ENCODE measurements at places on chromosomes 4 and X.

DNA sequence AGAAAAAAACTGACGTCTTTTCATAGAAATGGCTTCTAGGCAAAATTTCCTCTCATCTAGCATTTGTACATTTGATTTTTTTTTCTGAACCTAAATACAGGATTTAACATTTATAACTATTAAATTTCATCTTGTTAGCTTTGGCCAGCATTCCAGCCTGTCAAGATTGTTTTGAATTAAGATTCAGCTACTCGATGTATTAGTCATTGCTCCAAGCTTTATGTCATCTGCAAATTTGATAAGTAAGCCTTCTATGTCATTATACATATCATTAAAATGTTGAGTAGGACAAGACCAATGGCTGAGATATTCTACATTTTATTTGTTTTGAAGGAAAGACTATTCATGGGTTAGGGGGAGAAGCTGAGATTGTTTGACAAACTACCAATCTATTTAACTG lies 46.7 kb downstream of the DDX53 start:
- DNase-seq, result no peak

GRCh38 chrX:117510453-117510852 lies 606.2 kb downstream of the KLHL13 start:
- DNase-seq, result no peak

DNA sequence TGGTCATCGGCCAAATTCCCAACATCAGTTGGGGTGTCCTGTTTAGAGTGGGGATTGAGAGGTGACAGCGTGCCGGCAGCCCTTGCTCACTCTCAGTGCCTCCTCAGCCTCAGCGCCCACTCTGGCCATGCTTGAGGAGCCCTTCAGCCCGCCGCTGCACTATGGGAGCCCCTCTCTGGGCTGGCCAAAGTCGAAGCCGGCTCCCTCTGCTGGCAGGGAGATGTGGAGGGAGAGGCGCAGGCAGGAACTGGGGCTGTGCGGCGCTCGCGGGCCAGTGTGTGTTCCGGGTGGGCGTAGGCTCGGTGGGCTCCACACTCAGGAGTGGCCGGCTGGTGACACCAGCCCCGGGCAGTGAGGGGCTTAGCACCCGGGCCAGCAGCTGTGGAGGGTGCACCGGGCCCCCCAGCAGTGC lies 7.1 kb upstream of the CENPU start:
- DNase-seq, result no peak

- no peak for DNase-seq
Measured at GRCh38 chr4:186458050-186458449, 97.3 kb downstream of the MTNR1A start.

- DNase-seq, result no peak
Measured at GRCh38 chr4:85995361-85995760, 364.5 kb downstream of the MAPK10 start.

- DNase-seq, result no peak
Measured at GRCh38 chr4:168707205-168707604, 210.4 kb downstream of the PALLD start.

DNA sequence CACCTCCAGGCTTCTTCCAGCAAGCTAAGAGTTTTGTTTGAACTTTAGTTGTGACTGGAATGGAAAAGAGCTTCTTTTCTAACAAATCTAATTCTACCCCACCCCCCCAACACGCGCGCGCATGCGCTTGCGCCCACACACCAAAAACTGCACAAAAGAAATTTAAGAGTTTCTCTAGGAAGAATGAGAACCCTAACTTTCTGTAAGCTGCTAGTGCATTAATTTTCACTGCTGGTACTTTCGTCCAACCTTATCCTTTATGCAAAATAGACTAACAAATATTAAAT lies 9.0 kb upstream of the INTU start:
- DNase-seq, result no peak

- DNase-seq, result no peak
Measured at GRCh38 chr4:111991163-111991562, 154.1 kb upstream of the FAM241A start.

DNA sequence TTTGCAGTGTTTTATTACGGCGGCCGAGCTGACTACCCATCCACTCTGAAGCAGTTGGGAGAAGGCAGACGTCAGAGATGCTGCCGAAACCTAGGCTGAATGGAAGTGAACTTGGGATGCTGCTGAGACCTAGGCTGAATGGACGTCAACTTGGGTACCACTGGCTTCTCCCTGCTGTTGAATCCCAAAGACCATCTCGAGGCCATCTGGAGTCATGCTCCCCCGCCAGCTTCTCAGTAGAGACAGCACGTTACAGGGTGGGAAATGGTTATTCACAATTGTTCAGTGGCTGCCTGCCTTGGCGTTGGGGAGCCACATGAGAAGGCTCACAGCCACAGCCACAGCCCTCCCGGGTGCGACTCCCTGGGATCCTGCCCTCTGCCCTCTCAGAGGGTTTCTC lies 40.9 kb downstream of the P2RY8 start:
- DNase-seq, result no peak

- no peak for DNase-seq
Measured at GRCh38 chr4:41873380-41874295, 61.6 kb upstream of the TMEM33 start.

GRCh38 chrX:29666366-29666765 lies 549.0 kb upstream of the MAGEB2 start:
- no peak for DNase-seq

- no peak for DNase-seq
Measured at GRCh38 chr4:14221176-14221575, 593.7 kb upstream of the BOD1L1 start.

DNA sequence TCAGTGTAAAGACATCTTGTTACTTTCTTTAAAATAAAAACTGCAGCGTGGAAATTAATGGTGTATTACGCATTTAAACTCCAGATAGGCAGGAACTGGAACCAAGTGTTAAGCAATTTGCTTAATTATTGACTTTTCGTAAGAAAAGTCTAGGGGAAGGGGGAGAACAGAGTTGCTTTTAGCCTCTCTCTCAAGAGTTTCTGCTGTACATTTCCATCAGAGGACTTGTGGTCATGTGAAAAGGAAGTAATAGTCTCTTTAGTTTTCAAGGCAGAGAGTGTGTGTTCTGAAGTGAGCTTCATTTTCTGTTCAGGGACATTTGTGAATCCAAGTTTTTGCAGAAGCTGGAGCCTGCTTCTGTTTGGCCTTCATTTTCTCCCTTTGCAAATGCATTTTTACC lies 127.2 kb downstream of the UBE2K start:
- no peak for DNase-seq

- no peak for DNase-seq
Measured at GRCh38 chr4:155984106-155984797, 30.6 kb upstream of the CTSO start.

- no peak for DNase-seq
Measured at GRCh38 chrX:9482408-9482807, 17.6 kb downstream of the TBL1X start.

DNA sequence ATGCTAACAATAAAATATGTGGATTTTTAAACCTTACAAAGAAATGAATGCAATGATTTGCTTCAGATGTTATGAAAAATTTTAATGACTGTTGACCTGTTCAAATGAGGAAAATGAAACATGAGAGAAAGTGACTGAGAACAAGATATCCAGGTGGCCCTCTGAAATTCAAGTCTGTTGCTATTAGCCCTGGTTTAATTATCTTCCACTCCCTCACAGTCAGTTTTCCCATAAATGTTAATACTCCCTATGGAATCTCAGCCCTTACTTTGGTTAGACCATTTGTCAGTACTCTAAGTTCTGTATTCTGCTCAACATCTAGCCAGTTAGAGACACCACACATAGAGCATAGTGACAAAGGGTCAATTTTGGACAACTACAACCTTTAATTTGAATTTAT lies 327.8 kb downstream of the PDGFC start:
- no peak for DNase-seq

DNA sequence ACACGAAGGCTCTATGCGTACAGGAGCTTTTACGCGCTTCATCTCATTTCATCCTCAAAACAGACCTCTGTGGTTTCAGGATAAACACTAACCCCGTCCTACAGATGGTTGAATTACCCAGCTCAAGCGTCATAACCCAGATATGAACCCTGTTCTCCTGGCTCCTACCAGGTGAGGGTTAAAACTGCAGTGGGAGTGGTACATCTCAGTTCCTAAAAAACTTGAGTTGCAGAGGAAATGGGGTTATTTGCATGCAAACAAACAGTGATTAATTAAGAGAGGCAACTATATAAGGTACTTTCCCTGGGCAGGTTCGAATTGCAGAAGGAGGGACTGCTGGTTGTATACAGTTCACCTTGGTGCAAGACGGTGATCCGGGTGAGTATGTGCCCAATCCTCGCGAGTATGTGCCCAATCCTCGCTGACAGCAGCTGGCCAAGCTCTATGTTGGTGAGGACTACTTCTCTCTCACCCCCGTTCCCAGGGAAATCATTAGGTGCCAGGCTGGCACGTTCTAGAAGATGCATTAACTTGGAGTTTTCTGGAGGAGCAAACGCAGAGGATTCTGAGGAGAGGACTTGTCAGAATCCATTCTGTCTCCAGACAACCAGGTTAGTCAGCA lies 72.6 kb downstream of the FHDC1 start:
- no peak for DNase-seq

DNA sequence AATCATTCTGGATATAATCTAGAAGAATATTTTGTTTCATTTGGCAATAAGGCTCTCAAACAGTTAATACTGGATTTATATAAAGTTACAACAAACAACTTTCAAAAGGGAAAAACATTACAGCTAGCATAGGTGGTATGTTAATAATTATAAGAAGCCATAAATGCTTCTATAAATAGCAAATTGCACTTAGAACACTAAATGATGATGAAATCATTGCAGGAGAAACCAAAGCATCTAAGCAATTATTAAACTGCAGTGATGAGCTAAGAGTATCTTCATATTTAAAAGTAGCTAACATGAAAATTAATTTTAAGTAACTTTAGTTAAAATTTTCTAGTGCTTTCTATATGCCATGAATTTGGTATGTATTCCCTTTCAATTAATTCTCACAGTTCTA lies 189.5 kb downstream of the CENPC start:
- DNase-seq, result no peak

DNA sequence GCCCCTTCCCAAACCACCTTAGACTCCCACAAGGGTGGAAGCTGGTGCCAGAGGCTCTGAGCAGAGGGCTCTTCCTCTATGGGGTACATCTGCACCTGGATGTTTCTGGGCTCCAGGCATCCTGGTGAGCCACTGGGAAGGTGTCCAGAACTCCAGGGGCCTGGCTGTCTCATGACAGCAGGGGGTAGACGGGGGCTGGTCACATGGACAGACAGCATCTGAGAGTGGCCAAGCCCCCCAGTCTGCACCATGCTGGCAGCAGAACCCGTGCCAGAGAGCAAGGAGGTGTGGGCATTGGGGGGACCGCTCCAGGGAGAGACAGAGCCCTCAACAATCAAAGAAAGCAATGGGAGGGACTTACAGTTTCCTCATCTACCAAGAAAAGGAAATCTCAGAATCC lies 39.5 kb downstream of the ZFYVE28 start:
- DNase-seq, result no peak

GRCh38 chrX:129755779-129756650 lies 17.2 kb downstream of the XPNPEP2 start:
- no peak for DNase-seq

DNA sequence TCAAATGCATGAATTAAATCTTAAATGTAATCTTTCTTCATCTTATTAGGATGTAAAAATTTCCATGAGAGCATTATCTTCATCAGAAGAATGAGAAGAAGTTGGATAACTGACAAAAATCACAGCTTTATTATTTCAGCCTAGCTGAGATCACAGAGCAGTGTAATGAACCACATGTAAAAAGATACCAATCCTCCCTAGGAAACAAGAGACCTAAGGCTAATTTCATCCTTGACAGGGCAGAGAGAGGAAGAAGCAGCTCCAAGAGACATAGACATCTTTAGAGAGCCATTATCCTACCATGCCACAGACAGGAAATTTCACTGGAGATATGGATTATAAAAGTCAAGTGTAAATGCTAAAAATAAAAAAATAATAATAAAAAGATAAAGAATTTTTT lies 40.9 kb upstream of the IL15 start:
- DNase-seq, result no peak

DNA sequence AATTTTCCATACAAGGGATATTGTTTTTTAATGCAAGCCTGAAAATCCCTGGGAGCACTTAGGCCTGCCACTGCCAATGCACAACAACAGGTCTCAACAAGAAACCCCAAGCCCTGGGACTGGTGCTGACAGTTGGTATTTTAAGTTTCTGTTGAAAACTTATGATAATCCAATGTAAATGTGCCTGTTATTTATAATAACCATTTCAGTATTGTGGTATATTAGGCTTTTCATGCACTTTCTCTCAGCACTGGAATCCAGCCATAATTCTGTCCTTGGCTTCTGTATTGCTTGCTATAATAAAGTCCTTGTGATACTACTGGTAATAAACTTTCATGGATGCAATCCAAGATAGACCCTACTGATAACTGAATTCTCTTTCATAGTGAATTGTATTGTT lies 218.9 kb downstream of the PCDH7 start:
- no peak for DNase-seq

GRCh38 chrX:39726771-39727170 lies 371.0 kb downstream of the BCOR start:
- no peak for DNase-seq

- DNase-seq, result no peak
Measured at GRCh38 chr4:139295942-139296299, 5.4 kb upstream of the NAA15 start.

DNA sequence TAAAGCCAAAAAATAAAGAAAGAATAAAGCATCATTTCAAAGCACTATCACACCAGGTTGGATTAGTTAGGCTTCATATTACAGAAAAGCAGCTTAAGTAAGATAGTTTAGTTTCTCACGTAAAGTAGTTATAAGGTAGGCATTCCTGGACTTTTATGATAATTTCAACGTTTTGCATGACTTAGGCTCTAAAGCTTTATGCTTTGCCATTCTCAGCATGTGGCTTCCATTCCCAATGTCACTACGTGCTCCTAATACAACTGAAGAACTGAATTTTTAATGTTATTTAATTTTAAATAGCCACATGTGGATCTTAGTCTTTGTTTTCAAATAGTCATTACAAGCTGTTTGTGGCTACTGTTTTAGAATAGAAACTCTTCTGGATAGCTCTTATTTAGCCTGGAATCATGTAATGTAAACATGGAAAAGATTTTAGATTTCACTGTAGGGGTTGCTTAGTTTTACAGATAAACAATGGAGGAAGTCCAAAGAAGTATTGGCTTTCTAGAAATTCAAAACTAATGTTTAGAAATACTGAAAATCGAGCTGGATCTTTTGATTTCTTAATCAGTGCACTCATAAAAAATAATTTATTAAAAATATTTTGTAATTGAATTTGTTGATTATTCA lies 710.0 kb downstream of the IL1RAPL1 start:
- DNase-seq, result no peak

DNA sequence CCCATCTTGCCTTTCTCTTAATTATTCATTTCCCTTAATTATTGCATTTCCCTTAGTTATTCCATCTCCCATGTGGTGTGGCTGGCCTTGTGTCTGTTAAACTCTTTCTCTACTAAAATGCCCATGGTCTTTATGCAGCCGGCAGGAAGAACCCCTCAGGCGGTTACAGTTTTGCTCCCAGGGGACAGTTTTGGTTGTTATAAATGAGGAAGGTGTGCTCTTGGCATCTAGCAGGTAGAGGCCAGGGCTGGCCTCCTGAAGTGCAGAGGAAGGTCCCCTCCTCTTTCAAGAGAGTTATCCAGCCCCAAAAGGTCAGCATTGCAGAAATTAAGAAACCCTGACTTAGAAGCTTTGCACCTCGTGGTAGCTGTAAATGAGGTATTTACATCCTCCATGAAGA lies 18.0 kb downstream of the TBL1X start:
- DNase-seq, result no peak

GRCh38 chrX:107752714-107753113 lies 22.9 kb downstream of the TSC22D3 start:
- no peak for DNase-seq

All from DMS79 treated with DMSO at 0.1 percent for 48 hours (cell line).